NCI-H1436 (cell line): ENCODE measurements at places on chromosomes 3 and 15.

DNA sequence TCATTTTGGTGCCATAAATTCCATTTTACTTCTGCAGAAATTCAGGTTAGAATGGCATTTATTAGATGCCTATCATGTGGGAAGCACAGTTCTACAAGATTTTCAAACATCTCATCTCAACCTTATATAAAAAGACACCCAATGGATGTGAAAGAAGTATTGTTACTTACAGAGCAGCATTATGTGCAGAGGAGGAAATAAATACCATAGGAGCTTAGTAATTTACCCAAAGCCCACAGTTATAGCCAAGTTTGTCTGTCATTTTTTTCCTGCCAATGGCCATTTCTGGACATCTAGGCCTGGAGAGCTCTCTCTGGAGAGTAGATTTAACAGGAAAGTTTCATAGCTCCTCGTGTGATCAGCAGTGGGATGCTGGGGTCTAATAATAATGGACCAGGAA, 659.4 kb upstream of the NAALADL2 start:
- no peak for DNase-seq

DNA sequence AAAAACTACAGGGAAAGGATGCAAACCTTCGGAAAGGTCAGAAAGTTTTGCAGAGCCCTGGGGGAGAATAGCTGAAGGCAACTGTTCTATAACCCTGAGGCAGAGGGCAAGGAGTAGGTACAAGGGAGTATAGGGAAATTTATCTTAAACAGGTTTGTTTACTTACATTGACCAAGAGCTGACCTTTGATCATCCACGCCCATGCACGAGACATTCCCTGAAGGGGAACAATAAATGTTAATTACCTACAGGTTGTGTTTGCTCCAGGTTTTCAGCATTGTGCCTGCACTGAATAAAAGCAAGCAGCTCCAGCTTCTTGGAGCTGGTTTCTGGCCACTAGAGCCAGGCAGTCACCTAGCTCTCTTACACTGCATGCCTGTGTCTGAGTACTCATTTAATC, 524.5 kb upstream of the TGFBR2 start:
- no peak for DNase-seq

GRCh38 chr15:33132722-33133345, 61.7 kb downstream of the FMN1 start:
- DNase-seq, result peak; percentile 1

GRCh38 chr15:77517579-77517978, 96.9 kb downstream of the HMG20A start:
- DNase-seq, result no peak

GRCh38 chr15:65092911-65093792, 16.6 kb downstream of the KBTBD13 start:
- DNase-seq, result no peak

GRCh38 chr3:123447749-123448517, 957 bp downstream of the ADCY5 start:
- DNase-seq, result no peak

GRCh38 chr3:113804661-113805060, 33.9 kb upstream of the GRAMD1C start:
- no peak for DNase-seq

- no peak for DNase-seq
These were observed 9.0 kb downstream of the LRRC15 start for GRCh38 chr3:194360568-194360967.

GRCh38 chr3:13785853-13786436, 93.9 kb downstream of the WNT7A start:
- no peak for DNase-seq

GRCh38 chr3:146326875-146327543, 76.1 kb upstream of the PLSCR4 start:
- peak; percentile 43 for DNase-seq

GRCh38 chr15:36785396-36785795, 206.0 kb downstream of the CDIN1 start:
- DNase-seq, result no peak

GRCh38 chr3:185647880-185648210, 61.8 kb downstream of the SENP2 start:
- DNase-seq, result no peak

- DNase-seq, result no peak
These were observed 1.1 kb upstream of the PLXND1 start for GRCh38 chr3:129607391-129608068.

- no peak for DNase-seq
These were observed 121.0 kb downstream of the P3H2 start for GRCh38 chr3:189999718-190000117.

- no peak for DNase-seq
These were observed 54.3 kb downstream of the TRIM69 start for GRCh38 chr15:44790656-44791055.

GRCh38 chr15:74725845-74726773, 781 bp upstream of the CYP1A1 start:
- no peak for DNase-seq

- no peak for DNase-seq
These were observed 73.9 kb downstream of the RNF13 start for GRCh38 chr3:149886957-149887356.

GRCh38 chr15:68557469-68558317, 21.1 kb upstream of the CORO2B start:
- DNase-seq, result no peak

DNA sequence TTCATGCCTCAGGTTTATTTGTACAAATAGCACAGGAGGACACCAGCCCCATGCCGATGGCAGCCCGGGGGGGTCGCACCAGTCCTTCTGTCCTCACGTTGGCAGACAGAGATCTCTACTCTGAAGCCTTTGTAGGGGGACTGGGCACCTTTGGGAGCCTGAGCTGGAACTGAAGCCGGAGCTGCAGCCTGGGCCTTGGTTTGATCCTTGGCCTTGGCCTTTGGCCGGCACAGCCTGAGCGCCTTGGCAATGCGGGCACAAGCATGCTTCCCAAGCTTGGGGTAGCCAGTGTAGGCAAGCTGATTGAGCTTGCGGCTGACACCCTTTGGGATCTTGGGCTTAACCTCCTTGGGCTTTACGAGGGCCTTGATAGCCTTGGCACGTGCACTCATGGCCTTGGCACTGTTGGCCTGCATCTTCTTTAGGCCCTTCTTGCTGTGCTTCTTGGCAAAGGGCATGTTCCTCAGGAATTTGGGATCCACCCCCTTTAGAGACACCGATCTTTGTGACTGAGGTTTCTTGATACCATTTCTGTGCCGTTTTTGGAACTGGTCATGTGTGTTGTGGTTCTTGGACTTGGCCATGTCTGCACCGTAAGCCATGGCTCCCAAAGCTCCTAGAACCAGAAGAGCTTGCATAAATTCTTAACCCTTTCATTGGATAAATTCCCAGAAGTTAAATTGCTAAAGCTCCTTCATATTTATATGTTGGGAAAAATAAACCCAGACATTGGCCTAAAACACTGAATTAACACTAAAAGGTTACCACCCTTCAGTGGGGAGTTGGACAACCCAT, 33.4 kb upstream of the UACA start:
- no peak for DNase-seq

GRCh38 chr15:84702961-84703482, 12.9 kb downstream of the SEC11A start:
- no peak for DNase-seq

- DNase-seq, result no peak
These were observed 580.1 kb downstream of the ROBO2 start for GRCh38 chr3:77620009-77620408.

- no peak for DNase-seq
These were observed 30.0 kb downstream of the HCN4 start for GRCh38 chr15:73338606-73339374.

GRCh38 chr3:146203776-146204175, 42.8 kb upstream of the PLOD2 start:
- DNase-seq, result no peak

DNA sequence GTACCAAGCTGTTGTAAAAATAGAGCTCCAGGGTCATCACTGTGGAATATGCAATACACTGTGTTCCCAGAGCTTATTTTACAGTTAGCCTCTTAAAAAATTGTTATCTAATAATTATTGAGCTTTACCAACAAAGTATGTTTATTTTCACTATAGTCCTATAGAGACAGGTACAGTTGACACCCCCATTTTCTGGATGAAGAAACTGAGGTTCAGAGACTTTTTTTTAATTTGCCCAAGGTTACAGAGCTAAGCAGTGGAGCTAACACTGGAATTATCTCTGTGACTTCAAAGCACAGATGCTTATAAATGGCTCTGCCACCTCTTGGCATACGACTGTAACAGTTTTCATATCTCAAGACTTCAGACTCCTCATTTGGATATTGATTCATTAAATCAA, 126.4 kb downstream of the FEZF2 start:
- DNase-seq, result no peak

DNA sequence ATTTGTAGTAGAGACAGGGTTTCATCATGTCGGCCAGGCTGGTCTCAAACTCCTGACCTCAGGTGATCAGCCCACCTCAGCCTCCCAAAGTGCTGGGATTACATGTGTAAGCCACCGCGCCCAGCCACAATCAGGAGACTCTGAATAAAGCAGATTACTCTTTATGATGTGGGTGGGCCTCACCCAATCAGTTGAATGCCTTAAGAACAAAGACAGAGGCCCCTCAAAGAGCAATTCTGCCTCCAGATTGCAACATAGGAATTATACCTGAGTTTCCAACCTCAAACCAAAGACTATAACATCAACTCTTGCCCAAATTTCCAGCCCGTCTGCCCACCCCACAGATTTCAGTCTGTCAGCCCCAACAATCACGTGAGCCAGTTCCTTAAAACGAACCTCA, 18.8 kb upstream of the FAM174B start:
- DNase-seq, result no peak

- no peak for DNase-seq
These were observed 3.4 kb downstream of the GATA2 start for GRCh38 chr3:128489674-128489926.
